Stimulated activated CD8-positive, alpha-beta memory T cell treated with anti-CD3 and anti-CD28 coated beads, Interleukin-7, amount 100 ng/mL, for 4 hours (primary cell): ENCODE measurements at places on chromosomes 6 and 20.
A peak's percentile ranks its signal among the peaks of the same experiment; 100 is the strongest.

GRCh38 chr20:3135507-3136070 lies 24.1 kb downstream of the FASTKD5 start:
- no peak for DNase-seq

DNA sequence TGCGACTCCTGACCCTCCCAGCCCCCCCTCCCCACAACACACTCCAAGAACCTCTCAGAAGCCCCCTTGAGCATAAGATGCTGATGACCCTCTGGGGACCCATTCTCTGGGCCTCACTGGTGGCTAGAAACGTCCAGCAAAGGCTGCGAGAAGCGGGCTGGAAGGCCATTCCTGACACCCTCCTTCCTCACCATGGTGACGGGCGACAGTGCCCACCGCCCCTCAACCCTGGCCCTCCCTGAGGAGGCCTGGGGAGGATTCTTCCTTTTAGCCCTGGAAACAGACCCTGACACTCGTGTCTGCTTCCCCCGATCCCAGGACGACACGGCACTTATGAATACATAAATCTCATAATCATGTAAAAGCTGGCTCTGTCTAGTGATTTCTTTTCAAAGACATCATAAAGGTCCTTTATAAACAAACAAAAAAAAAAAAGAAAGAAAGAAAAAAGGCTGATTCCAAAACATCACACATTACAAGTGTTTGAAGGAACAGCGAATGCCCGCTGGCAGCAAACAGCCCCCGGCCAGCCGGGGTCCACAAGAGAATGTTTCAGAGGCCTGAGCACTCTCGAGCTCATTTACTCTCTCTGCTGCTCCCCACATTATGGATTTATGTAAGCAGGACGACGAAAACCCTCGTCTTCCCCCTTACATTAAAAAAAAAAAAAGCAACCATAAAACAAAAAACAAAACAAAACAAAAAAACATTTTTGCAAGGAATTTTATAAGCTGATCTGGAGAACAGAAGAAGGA lies 40.7 kb downstream of the PREX1 start:
- no peak for DNase-seq

DNA sequence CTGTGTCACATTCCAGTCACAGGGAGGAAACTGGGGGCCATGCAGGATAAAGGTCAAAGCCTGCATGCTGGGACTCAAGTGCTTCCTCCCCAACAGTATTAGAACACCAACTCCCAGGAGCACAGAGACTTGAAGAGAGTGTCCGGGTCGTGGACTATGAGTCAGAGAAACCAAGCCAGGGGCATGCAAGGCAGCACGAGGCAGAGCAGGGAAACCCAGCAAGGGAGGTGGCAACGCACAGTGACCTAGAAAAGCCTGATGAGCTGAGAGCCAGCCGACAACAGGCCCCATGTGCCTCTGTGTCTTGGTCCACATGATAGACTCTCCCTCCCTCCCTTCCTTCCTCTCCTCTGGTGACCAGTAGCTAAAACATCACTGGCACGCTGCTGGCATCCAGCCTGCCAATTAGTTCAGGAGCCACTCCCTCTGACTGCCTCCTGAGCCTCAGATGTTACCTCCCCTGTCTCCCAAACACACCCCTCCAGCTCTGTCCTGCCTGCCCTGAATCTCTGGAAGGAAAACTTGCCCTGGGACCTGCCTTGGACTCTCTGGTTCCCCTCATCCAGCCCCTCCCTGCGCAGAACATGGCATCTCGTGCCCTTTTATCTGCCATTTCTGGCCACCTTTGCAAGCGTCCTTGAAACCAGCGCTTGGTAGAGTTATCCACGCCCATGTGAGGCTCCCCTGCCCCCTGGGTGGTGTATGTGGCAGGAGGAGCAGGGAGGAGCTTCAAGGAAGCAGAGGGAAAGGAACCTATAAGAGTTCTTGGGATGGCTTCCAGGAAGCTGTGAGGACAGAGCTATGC lies 16.2 kb upstream of the RNF39 start:
- DNase-seq = no peak

GRCh38 chr6:4059115-4059777 lies 19.7 kb downstream of the FAM217A start:
- peak; percentile 49 for DNase-seq

DNA sequence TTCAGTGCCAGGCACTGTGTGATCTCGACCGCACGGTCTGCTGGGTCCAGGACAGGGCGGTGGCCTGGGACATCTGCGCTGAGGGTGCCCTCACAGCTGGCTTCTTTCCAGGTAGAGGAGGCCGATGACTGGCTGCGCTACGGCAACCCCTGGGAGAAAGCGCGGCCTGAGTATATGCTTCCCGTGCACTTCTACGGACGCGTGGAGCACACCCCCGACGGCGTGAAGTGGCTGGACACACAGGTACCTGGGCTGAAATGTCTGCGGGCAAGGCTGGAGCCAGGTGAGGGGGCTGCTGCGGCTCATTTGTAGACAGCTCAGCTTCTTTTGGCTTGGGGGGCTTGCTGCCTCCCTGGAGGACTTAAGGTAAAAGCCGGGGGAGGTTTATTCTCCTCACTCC lies 26.6 kb downstream of the PYGB start:
- DNase-seq = no peak

DNA sequence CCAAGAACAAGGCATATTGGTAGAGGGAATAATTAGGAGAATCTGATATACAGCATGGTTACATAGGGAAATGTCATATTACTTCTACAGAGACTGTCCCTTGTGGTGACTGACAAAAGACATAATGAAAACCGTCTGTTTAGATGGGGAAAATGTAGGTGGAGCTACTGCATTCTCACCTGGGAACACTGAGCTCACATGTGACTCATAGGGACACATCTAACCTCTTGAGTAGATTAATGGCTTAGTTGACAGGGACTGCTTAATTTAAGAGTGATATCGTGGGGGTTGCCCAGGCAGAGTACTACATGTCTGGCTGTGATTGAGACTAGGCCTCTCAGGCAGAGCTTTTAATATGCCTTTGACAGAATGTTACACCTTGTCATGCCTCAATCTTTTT lies 235.3 kb upstream of the ZFP64 start:
- DNase-seq = no peak

GRCh38 chr6:82870582-82871172 lies 195.0 kb downstream of the UBE3D start:
- DNase-seq = no peak

DNA sequence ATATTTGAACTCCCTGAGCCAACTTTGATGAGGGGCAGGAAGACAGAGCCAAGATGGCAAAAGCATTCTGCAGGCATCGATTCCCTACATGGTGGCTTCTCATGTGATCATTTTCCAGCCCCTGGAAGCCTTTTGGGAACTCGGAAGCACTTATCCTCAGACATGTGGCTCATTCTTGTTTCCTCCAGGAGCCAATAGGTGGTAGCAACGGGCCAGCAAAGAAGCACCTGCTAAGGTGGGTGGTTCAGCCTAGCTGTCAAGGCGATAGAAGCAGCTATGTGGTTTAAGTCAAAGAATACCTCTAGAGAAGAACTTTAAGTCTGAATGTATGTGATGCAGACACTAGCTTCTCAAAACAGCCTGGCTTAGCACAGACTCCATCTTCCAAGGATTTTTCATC lies 64.9 kb upstream of the PAX1 start:
- no peak for DNase-seq

DNA sequence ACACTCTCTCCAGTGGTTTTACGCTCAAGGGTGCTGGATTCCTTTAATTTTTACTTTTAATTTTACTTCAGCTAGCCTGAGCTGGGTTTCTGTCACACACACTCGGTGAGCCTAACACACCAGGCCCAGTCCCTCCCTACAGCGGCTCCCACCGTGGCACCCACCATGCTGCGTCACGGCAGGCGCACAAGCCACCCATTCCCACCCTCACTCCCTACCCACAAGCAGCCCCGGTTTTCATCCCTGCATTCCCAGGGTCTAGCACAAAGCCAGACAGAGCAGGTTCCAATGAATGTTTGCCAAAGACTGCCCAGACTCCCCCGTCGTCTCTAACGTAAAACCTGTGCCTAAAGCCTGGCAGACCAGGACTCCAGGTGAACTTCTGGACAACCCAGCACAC lies 50.3 kb downstream of the MYH7B start:
- DNase-seq = no peak

GRCh38 chr6:88120635-88121034 lies 45.5 kb downstream of the CNR1 start:
- no peak for DNase-seq

DNA sequence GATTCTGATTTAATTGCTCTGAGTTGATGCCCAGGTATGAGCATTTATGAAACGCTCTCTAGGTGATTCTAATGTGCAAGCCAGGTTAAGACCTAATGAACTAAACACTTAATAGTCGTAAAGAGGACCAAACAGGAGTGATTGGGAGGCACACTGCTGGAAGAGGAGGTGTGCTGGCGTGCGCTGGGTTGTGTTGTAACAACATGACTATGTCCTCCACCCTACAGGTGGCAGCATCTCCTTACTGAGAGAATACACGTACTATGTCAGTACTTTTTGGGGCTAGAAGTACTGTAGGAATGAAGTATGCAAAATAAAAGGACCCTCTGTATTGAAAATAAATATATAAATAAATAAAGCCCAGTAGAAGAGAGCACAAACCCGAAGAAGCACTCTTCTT lies 11.9 kb downstream of the C6orf89 start:
- DNase-seq = no peak

- no peak for DNase-seq
These were observed 2.5 kb upstream of the BNIP5 start for GRCh38 chr6:36339146-36339545.

DNA sequence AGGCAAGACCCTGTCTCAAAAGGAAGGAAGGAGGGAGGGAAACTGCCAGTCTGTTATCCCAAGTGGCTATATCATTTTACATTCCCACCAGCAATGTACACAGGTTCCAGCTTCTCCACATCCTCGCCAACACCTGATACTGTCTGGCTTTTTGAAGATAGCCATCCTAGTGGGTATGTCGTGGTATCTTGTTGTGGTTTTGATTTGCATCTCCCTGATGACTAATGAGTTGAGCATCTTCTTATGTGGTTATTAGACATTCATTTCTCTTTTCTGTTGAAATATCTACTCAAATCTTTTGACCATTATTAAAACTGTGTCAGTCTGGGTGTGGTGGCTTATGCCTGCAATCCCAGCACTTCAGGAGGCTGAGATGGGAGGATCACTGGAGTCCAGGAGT lies 47.9 kb upstream of the ARID1B start:
- no peak for DNase-seq

DNA sequence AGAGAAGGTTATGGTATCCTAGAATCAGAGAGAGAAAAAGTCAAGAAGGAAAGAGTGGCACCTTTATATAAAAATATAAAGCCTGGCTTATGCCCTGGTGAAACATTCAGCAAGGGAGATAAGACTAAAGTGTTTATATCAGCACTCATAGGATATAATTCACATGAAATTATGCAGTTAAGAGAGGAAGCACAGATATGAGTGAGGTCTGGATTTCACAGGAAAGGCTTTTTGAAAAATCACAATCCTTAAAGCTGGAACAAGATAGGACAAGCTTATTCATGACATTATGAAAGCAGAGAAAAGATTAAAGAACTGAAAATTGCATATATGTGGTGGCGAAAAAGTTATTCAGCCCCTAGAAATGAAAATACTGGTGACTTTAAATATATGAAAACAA lies 181.2 kb upstream of the FLRT3 start:
- no peak for DNase-seq

DNA sequence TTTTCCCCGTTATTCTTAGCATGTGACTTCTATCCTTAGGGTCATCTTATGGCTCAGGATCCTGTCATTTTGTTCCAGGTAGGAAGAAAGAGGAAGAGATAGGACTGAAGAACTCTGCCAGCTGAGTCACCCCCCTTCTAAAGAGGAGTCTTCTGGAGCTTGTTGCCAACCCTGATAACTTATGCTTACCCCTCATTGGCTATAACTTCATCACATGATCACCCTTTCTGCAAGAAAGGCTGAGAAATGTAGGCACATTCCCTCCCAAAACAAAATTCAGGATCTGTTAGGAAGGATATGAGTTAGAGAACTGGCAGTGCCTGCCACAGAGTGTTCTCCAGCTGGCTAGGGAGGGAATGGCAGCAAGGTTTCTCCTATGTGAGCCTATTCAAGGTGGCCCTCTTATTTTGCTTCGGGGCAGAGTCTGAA lies 35.6 kb downstream of the ARFGEF2 start:
- no peak for DNase-seq

DNA sequence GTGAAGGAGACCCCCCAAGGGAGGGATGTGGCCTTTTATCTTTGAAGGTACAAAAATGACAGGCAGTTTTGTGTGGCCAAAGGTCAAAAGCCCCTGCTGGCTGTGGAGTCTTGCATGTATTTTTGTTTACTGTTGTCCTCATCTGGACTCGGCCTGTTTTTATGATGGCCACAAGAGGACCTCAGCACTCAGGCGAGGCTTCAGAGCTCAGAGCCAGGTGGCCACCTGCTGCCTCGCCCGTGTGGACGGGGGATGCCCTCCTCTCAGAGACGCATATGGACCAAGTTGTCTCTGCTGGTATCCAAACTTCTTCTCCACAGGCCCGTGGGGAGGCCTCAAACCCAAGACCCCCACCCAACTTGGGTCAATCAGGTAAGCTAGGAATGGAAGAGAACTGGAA lies 118.2 kb downstream of the DACT2 start:
- DNase-seq = no peak

DNA sequence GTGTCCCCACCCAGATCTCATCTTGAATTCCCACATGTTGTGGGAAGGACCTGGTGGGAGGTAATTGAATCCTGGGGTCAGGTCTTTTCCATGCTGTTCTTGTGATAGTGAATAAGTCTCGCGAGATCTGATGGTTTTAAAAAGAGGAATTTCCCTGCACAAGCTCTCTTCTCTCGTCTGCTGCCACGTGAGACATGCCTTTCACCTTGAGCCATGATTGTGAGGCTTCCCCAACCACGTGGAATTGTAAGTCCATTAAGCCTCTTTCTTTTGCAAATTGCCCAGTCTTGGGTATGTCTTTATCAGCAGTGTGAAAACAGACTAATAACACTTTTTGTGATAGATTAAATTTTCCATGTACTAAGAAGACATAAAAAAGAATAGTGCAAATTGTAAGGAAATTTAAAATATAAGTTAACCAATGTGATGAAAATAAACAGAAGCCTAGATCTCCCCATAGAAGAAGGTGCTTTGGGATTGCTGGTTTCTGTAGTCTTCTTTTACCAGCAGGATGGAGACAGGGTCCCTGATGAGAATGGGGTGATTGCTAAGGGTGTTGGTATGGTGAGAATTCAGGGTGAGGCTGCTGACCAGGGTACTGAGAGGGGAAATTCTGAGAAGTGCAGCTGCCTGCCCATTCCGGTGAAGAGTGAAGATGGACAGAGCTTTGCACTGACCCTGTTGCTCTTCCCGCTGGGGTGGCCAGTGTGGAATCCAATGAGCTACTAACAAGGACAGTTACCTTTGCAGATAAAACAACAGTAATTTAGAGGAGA lies 50.7 kb downstream of the BMP2 start:
- no peak for DNase-seq

DNA sequence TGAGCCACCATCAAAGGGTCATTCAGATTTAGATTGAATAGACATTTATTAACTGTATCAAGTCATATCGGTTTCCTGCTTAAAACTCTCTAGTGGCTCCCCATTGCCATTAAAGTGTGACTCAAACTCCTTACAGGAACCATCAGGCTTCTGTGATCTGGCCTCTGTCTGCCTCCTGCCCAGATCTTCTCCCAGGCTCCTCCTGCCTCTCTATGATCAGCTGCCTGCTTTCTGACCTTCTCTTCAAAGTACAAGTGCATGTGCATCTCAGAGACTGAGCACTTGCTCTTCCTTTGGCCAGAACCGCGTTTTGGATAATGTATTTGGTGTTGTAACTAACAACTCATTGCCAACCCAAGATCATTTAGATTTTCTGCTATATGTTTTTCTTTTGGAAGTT lies 52.7 kb downstream of the IL20RA start:
- DNase-seq = no peak
